Activated naive CD4-positive, alpha-beta T cell (primary cell): ENCODE measurements at places on chromosomes 5 and 9.

GRCh38 chr9:121627427-121627826, 24.0 kb upstream of the DAB2IP start:
- DNase-seq: no peak

DNA sequence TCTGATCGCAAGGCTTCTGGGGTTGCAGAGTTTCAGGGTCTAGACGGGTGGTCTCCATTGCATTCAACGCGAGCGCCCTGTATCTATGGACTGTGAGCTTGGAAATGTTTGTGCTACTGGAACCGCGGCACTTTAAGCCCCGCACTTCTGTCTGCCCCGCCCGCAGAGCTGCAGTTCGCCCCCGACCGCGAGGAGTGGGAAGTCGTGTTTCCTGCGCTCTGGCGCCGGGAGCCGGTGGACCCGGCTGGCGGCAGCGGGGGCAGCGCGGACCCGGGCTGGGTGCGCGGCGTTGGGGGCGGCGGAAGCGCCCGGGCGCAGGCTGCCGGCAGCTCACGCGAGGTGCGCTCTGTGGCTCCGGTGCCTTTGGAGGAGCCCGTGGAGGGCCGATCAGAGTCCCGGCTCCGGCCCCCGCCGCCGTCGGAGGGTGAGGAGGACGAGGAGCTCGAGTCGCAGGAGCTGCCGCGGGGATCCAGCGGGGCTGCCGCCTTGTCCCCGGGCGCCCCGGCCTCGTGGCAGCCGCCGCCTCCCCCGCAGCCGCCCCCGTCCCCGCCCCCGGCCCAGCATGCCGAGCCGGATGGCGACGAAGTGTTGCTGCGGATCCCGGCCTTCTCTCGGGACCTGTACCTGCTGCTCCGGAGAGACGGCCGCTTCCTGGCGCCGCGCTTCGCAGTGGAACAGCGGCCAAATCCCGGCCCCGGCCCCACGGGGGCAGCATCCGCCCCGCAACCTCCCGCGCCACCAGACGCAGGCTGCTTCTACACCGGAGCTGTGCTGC, 1.0 kb downstream of the ADAMTS19 start:
- DNase-seq: no peak

DNA sequence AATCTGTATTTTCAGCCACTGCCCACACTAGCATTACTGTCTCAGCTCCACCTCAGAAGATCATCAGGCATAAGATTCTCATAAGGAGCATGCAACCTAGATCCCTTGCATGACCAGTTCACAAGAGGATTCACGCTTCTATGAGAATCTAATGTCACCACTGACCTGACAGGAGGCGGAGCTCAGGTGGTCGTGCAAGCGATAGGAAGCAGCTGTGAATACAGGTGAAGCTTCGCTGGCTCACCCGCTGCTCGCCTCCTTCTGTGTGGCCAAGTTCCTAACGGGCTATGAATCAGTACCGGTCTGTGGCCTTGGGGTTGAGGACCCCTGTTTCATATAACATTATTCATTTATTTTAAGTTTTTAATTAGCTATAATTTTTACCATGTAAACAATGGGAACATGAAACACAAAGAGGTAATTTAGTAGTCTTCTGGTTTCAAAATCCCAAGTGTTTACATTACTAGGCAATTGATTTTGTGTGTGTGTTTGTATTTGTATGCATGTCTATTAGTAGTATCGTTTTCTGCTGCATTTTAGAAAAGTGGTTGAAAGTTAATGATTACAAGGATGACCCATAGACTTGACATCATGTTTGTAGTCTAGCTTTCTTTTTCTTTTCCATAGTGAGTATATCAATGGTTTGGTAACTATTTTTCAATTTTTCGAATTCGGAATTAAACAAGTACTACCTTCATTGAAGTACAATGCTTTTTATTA, 159.4 kb downstream of the TENT4A start:
- DNase-seq: no peak

GRCh38 chr9:5042661-5043178, 57.6 kb downstream of the JAK2 start:
- DNase-seq: no peak

DNA sequence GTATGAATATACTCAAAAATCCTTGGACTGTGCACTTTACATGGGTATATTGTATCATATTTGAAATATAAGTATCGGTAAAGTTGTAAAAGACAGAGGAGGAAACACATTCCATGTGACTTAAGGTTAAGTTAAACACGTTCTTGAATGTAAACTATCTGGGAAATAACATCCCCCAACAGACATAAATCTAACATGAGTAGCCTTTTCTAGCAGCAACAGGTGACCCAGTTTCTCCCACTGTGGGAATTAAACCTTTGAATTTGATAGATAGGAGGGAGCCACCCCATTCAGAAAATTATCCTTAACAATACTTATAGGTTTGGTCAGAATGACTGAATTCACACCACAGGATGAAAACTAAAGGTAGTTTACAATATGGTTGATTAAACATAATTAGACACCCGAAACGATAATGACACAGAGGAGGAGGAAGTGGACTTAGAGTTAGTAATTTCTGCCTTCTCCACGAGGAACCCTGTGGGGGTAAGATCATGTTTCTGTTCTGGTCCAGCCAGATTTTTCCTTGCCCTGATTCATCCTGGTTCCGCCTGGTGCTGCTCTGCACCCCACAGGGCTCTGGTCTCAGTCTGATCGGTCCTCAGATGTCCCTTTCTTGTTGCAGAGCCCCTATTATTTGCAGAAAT, 84.6 kb upstream of the DNAH5 start:
- DNase-seq: no peak

GRCh38 chr9:38414040-38414723, 10.1 kb downstream of the IGFBPL1 start:
- DNase-seq: no peak
